ENCODE measurements at places on chromosomes 16 and 17.

DNA sequence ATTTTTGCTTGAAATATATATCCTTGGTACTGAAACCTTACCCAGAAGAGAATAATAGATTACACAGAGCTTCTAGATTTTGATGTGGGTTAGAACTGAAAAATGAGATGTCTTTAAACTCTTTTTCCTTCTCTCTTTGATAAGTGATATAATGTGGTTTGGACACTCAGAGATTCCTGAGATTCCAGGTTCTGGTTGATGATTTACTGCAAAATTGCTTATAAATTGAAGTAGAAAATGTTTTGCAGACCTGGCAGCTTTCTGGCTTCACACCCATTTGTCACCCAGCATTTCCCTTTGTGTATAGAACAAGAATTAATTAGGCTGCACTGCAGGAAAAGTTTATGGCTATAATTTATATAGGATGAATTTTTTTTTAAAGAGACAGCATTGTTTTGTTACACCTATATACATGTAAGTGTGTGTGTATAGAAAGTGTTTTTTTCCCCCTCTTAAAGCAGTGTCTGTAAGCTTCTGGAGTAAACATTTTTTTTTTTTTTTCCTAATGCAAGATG is 23.5 kb downstream of the AATF start:
- DNase-seq, result no peak

GRCh38 chr17:82179412-82179811 is 33.2 kb downstream of the CCDC57 start:
- no peak for DNase-seq

DNA sequence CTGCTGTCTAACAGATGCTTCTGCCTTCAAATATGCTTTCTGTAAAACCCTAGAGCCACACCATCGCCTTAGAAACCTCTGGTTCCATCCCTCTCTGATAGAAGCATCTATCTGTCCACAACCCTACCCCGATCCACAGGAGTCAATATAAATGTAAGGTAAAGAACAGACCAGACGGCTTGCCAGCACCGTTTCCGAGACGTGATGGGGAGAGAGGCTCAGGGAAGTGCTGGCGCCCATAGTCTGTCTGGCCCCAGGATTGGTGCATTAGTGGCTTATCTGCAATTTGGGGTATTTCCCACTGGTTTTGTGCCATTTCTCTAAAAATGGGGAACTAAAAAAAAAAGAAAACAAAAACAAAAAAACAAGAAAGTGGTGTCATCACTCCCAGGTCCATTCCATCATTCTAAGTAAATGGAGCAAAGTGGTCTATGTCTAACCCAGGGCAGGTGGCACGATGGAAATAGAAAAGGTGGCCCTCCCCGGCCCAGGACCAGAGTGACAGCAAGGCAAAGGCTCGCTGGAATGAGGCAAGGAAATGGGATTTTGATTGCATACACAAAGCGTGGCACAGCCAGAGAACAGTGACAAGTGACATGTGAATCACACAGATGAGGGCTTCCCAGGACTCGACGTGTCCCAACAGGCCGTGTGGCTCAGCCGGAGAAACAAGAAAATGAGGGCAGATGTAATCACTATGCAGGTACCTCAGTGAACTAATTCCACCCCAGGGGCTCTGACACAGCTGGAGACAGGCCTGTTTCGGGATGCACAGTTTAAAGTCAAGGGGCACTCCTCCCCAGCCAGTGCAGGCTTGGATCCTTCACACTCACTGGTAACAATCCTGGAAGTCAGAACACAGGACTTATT is 125.6 kb downstream of the GAS7 start:
- DNase-seq, result no peak

GRCh38 chr16:2517954-2518605 is 2.1 kb upstream of the AMDHD2 start:
- no peak for DNase-seq

- no peak for DNase-seq
Observed at GRCh38 chr16:86376837-86377236, 133.5 kb upstream of the FOXF1 start.

DNA sequence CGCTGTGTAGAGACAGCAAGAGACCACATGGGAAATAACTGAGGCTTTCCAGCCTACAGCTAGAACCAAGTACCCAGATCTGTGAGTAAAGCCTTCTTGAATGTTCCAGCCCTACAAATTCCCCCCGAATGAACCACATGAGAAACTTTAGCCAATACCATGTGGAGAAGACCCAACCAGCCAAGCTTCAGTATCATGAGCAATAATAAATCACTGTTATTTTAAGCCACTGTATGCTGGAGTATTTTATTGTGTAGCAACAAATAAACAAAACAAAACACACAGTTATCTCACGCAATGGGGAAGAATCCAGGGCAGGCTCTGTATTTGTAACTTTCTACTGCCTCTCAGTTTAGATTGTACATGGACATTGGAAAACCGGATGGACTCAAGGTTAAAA is 426.2 kb downstream of the CDH11 start:
- no peak for DNase-seq

DNA sequence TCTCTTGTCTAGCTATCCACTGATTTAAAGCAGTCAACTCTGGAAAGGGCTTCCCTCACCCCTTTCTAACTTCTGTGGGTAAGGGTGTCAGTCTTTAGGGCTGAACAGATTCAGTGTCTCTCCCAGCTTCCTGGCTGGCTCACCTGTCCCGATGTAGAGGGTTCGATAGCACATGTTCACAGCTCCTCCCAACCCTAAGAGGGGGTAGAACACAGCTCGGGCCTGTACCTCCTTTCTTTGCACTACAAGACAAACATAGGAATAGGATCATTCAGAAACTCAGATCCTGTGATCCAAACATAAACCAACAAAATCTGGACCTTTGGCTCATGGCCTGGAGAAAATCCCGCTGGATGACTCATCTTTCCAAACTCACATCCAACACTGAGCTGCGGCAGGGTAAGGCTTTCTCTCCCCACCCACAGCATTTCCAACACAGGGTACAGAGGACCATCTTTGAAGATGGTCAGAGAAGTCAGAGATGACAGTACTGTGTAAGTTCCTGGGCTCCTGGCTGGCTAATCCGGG is 5.8 kb upstream of the DHRS13 start:
- no peak for DNase-seq

- no peak for DNase-seq
Observed at GRCh38 chr16:23160574-23160973, 11.3 kb upstream of the USP31 start.

DNA sequence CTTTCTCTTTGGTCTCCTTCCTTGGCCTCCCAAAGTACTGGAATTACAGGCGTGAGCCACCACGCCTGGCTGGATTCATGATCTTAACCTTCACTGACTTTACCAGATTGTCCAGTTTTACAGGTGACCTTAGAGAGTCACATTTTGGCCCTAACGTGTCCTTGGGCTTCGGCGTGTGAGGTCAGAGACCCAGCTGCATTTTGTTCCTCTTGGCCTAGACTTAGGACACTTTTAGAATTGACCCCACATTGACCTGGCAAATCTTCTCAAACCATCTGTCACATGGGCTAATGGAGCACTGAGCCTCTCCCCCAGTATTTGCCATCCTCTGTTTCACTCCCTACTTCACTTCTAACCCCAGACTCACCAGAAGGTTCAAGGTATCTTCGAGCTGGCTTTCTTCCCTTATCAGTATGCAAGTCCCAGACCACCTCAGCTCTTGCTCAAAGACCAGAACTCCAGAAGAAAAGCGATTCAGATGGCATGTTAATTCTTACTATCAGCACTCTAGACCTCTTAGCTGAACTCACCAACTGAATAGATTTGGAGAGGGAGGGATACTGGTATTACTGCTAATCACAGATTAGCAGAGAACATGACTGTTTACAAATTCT is 1.7 kb upstream of the CYTH1 start:
- no peak for DNase-seq

DNA sequence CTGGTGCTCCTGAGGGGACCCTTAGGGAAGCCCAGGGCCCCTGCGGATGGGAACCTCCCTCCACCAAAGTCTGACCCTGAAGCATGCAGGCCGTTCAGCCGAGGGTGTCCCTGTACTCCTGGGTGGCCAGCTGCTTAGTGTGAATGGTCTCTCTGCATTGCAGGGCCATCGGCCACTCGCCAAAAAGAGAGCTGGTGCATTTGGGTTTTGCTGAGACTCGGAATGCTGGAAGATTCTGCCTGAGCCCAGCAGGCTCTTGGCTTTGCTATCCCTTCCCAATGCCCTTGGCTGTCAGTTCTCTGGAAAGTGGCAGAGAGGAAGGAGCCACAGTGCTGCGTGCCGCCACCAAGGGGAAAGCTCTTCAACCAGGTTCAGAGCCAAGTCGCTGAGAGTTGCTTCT is 2.8 kb downstream of the MEOX1 start:
- DNase-seq, result no peak

DNA sequence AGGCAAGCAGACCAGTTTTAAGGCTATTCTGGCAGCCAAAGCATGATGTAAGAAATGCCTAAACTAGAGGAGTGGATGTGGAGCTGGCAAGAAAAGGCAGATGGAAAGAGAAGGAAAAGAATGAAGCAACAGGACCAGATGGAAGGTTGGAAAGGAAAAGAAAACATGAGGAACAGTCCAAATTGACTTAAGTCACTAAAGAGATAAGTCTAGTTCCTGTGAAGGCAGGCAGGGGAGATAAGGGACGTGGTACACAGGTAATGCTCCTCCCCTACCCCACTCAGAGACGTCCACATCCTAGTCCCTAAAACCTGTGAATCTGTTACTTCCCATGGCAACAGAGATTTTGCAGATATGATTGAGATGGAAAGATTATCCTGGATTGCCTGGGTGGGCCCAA is 43.5 kb downstream of the TEX2 start:
- DNase-seq, result no peak

DNA sequence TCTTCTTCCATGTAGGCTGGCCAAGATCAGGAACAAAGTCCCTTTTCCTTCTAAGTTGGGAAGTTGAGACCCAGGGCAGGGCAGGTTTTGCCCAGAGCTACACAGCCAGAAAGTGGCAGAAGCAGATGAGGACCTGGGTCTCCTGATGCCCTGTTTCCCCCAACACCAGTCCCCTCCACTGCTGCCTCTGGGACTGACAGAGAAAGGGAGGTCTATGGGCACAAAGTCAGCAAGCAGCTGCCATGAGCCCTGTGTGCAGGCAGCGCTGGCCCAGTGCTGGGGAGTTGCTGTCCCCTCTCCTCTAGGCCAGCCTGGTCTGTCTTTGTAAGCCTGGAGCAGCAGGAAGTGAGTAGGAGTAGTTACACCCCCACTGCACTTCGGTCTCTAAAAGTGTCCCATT is 46.9 kb upstream of the NKD1 start:
- no peak for DNase-seq

DNA sequence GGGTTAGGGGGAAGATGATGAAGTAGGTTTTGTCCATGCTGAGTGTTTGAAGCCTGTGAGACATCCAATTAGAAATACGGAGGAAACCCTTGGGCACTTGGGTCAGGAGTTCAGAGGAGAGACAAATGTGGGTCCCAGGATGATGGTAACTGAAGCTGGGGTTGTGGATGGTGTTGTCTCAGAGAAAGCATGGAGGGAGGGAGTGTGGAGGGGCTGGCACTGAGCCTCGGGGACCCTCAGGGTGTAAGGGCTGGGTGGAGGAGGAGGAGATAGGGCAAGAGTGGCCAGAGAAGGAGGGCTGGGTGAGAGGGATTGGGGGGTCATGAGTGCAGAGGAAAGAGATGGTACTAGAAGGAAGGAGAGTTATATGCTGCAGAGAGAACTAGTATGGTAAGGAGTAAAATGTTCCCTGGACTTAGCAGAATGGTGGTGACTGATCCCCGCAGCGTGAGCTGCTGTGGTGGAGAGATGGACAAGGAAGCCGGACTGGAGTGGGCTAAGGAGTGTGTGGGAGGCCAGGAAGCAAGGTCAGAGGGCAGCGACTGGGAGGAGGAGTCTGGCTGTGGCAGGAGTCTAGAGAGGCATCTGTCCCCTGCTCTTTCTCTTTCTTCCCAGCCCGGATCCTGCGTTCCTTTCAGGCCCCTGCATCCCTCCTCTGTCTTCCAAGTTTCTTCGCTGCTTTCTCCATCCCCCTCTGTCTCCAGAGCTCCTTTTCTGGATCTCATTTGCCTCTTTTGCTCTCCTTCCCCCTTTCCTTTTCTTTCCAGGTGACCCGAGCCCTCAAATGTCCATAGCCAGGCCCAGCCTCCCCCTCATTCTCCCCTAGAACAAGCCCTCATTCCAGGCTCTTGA is 3.9 kb upstream of the COL1A1 start:
- no peak for DNase-seq

DNA sequence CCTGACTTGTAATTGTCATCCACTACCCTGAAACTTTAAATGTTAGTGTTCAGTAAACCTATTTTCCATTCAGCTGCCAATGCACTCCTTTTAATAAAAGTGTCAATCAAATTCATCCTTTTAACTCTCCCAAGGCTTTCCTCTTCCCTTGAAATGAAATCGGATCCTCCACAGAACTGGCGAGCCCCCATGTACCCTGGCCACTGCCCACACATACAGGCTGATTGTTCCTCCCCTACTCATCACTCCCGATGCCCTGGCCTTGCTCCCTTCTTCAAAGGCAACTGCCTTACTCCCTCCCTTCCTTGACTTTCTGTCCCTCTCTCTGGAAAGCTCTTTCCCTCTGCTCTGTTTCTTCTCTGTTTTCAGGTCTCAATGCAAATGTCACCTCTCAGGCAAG is 7.6 kb downstream of the KRT33A start:
- no peak for DNase-seq

GRCh38 chr17:1746975-1747543 is 4.4 kb downstream of the SERPINF2 start:
- DNase-seq, result no peak

DNA sequence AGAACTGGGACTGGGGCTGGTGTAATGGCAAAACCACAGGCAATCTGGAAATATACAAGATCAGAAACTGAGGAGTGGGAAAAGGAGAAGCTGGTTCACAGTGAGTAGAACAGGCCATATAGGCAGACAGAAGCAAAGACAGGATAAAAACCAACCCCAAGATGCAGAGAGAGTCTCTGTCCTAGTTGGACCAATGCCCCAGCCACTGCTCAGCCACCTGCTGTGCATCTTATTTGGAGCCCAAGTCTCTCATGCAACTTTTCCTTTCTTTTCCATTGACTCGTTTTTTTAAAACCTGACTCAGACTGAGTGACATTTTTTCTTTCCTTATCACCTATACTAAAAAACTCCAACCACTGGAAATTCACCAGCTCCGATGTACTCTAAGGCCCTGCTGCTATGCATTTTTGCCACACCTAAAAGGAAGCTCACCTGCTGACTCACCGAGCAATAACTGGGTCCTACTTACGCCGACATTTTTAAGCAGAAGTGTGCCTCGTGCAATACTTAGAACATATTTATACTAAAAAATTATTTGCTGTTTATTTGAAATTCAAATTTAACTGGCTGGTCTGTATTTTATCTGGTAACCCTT is 100.8 kb upstream of the XYLT1 start:
- DNase-seq, result no peak
